Left colon (tissue), 2 donors: ENCODE measurements at places on chromosomes 3 and 15.
A peak's percentile ranks its signal among the peaks of the same experiment; 100 is the strongest.

GRCh38 chr3:170257145-170257544, 34.9 kb downstream of the PRKCI start:
- no peak for DNase-seq

GRCh38 chr3:24496529-24497482, 2.2 kb upstream of the THRB start:
- peak; percentile 77 for DNase-seq

DNA sequence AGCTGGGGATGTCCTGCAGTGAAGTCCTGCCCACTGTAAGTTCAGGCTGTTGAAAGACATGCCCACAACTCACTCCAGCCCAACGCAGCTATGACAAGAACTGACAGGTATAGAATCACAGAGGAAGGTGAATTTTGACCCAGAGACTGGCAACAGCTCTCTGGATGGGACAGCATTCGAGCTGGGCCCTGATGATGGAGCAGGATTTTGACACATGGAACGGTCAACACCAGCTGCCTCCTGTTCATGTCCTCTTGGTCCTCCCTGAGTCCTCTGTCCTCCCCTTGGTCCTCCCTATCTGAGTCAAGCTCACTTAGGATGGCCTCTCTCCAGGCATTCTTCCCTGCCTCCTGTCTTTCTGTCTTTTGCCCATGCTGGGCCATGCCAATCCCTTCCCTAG, 15.2 kb upstream of the ACAN start:
- no peak for DNase-seq

- DNase-seq = no peak
Observed at GRCh38 chr3:65732051-65732935, 306.4 kb downstream of the MAGI1 start.

- no peak for DNase-seq
Observed at GRCh38 chr3:143171141-143171980, 51.8 kb downstream of the CHST2 start.

DNA sequence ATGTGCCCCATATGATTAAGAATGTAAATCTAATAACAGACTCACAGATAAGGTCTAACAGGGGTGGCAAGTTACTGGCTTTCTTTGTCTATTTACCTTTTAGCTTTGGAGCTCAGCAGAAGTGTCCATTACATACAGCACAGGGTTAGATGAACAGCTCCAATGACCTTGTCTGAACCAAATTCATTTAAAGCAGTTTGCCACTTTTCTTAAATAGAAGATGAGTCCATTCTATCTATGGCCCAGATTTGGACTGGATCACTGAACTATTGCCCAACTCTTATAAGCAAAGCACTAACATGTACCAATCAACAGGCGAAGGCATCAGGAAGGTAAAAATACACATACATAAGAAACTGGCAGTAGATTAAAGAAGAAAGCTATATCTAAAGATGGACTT, 214.4 kb downstream of the TIGIT start:
- DNase-seq = no peak

- no peak for DNase-seq
Observed at GRCh38 chr3:172329070-172329469, 119.2 kb downstream of the GHSR start.

GRCh38 chr3:105473521-105474223, 107.0 kb downstream of the ALCAM start:
- DNase-seq = no peak

DNA sequence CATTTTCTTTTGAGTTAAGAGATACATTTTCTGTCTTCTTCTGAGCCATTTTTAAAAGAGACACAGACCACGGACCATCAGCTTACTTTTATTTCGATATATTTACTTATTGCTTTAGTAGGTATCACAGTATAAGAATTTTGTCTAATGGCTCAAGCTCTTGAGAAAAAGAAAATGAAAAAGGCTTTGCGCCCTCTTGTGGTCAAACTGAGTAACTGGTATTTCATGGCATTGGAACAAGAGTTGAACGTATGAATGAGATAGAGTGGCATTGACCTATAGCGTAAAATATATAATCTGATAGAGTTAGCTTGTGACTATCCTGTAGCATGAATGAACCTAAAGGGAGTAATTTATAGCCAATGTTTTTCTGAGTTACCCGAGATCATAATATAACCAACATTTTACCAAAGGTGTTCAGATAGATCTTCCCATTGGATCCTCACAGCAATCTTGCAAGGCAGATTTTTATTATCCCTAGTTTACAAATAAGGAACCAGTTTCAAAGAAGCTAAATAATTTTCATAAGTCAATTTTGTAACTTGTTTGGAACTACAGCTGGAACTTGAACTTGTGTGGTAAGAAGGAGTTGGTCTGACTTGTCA, 154.6 kb downstream of the POLR2M start:
- no peak for DNase-seq

DNA sequence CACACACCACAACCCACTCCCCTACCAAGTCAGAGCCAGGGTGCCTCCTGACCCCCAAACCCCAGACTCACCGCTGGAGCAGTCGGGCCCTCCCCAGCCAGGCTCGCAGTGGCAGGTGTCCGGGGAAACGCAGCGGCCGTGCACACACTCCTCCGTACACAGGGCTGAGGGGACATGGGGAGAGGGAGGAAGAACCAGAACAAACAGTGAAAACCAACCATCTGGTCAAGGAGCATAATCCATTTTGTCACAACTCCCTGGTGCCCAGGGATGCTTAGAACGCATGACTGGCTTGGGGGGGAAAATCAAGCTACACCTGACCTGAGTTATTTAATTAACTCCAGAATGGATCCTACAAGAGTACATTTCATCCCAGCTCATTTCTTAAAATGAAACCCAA, 159.2 kb downstream of the MEGF11 start:
- DNase-seq = no peak

- DNase-seq = no peak
Observed at GRCh38 chr15:39706206-39706605, 76.4 kb downstream of the FSIP1 start.

DNA sequence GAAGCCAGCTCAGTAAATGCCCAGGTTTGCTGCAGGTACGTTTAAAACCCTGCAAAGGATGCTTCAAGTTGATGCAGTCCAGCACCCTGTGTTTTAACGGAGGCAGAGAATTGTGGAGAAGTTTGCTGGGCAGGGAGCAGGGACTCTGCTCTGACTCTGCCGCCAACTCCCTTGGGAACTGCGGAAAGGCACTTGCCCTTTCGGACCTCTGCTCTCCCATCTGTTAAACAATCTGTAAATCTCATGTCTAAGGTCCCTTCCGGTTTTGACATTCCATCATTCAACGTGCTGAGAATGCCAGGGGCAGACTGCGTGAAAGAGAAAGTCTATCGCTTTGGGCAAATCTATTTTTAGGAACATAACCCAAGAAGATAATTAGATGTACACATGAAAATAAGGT, 184.5 kb downstream of the OPA1 start:
- peak; percentile 47 for DNase-seq

DNA sequence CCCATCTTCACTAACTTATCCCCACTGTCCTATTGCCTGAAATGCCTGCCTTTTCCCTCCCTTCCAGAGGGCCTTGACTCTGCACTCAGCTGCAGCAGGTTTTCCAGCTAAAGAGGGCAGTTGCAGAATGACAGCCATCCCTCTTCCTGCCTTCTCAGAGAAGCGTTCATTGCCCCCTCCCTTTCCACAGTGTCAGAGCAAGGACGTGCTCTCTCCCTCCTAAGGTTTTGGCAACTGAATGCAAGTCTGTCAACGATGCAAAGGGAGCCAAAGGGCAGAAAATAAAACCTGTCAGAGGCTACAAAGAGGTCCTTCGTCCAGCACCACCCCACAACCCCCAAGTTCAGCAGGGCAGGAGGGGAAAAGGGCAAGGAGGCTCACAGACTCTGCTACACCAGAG, 230.1 kb upstream of the THBS1 start:
- no peak for DNase-seq

GRCh38 chr3:15636028-15636709, 34.6 kb downstream of the BTD start:
- no peak for DNase-seq

DNA sequence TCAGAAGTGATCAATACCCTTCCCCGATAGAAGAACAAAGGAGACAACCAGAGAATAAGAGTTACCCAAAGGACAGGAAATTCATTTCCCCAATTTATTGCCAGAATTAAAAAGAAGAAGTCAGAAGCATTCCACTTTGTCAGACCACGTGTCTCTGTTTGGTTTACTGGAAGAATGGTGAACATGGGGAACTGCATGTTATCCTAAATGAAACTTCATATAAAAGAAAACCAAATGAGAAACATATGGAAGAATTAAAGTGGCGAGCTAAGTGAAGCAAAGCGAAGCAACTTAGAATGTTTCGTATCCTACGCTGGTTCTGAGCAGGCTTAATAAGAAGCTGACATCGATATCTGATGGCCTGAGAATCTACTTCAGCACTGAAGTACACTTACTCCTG, 190.7 kb downstream of the MAGI1 start:
- no peak for DNase-seq

DNA sequence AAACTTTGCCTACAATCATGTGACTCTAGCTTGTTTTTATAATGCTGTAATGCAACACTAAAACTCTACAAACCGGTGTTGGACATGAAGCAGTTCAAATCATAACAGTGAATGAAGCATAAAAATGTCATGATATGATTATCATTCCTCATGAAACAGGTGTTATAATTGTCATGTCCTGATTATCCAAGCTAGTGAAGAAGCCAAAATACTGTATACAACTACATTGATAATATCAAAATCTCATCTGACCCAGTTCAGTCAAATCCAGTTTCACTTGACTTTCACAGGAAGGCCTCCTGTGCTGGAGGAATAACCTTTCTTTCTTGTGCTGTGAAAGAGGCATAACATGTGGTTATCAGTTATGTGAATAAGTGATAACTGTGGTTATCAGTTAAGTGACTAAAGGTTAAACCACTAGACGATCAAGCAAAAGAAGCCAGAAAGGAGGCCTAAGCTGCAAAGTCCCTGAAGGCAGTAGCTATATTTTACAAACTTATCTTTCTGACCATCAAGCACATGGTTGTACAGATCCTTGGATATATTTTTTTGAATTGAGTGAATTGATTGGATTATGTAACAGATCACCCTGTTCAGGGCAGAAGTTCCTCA, 296.4 kb downstream of the TUSC7 start:
- DNase-seq = no peak

GRCh38 chr15:42358141-42358540, 1.2 kb upstream of the CAPN3 start:
- DNase-seq = no peak

- no peak for DNase-seq
Observed at GRCh38 chr15:65916041-65916663, 46.9 kb downstream of the RAB11A start.

- DNase-seq = no peak
Observed at GRCh38 chr3:39415983-39416382, 9.5 kb downstream of the RPSA start.

GRCh38 chr3:163916596-163917560, 1161.4 kb downstream of the SI start:
- no peak for DNase-seq

DNA sequence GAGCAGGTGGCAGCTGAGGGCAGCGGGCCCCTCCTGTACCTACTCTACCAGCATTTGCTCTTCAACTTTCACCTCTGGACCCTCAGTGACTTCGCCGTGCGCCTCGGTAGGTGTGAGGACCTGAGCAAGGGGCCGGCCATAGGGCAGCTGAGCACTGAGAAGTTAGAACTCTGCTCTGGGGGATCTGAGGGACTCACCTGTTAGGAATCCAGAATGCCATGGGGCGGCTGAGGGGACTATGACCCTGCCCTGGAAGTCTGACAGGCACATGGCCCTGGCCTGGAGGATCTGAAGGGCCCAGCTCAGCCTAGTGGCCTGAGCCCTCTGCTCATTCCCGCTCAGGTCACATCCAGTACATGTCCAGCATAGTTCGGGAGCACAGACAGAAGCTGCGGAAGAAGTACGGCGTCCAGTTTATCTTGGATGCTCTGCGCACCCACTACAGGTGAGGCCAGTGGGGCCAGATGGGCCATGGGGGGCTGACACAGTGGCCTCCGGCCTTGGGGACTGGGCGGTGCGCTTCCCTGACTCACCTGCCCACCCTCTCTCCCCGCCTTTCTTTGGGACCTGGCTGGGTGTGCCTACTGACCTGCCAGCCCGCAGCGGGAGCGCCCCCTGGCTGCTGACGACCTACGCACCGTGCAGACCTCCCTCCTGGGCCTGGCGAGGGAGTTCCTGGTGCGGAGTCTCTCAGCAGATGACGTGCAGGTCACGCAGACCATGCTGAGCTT, 18.8 kb downstream of the NBEAL2 start:
- no peak for DNase-seq

DNA sequence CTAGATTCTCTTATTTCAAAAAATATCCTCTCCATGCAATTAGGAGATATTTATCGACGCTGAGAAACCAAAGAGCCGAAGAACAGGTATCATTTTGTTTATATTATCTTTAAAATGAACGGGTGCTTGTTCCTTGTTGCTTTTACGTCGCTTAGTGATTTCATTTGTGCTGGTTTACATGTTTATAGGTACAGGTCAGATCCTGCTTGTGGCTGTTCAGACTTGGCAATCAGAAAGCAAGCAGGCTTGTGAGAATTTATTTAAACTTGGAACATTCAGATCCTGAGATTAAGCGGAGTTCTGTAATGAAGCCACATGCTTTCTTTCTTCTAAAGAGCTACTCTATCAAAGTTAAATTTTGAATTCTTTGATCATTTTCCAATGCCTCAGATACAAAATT, 43.0 kb upstream of the ATP2C1 start:
- DNase-seq = no peak

- DNase-seq = no peak
Observed at GRCh38 chr3:99713440-99713839, 75.0 kb downstream of the COL8A1 start.

DNA sequence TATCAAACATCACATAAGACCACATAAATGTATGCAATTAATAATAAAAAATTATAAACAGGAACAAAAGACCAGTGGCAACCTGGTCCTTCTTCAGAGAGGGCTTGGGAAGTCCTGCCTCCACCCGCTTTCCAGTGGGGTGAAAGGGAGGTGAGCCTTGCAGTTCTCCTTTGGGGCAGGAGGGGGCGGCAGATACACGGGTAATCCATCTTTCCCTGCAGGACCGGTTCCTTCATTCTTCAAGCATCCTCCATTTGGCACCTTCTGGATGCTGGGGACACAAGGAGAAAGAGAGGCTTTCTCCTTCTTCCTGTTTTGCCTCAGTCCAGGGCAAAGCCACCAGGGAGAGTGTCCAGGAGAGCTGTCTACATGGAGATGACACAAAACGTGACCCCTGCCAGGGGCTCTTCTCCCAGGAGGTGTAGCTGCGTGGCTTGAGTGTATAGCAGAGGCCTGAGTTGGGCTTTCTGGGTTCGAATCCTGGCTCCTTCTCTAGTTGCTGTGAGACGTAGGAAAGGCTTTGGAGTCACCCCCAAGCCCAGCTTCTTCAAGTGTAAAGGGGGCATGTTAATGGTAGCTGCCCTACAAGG, 23.2 kb downstream of the RPLP1 start:
- DNase-seq = peak; percentile 39

GRCh38 chr3:48899273-48899672, 591 bp upstream of the SLC25A20 start:
- no peak for DNase-seq

GRCh38 chr3:179961703-179962078, 75.0 kb downstream of the PEX5L start:
- no peak for DNase-seq

GRCh38 chr3:55897573-55898224, 410.6 kb upstream of the WNT5A start:
- no peak for DNase-seq

GRCh38 chr3:37072892-37073291, 79.6 kb downstream of the MLH1 start:
- peak; percentile 67 for DNase-seq
